AML-193 (cell line): ENCODE measurements at places on chromosomes 6 and 20.

GRCh38 chr6:3061501-3061941 is 6.8 kb upstream of the RIPK1 start:
- no peak for DNase-seq

GRCh38 chr20:52783769-52784168 is 188.4 kb upstream of the TSHZ2 start:
- peak; percentile 1 for DNase-seq

DNA sequence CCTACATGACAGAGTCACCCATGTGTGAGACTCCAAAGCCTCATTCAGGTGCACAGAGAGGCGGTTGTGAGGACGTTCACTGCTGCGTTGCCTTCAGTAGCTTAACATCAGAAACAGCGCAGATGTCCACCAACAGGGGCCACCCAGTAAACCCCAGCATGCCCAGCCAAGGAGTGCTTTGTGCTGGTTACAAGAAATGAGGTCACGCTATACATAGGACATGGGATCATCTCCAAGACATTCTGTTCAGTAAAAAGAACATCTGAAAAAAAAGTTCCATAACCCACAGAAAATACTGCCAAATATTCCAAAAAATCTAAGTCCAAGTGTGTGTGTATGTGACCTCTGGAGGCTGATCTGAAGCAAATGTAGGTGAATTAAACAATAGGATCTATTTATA is 16.0 kb downstream of the SLC52A3 start:
- DNase-seq = no peak

- no peak for DNase-seq
These were observed 34.3 kb upstream of the PRIM2 start for GRCh38 chr6:57283106-57283505.

GRCh38 chr6:27782748-27783147 is 129.4 kb downstream of the OR2B2 start:
- no peak for DNase-seq

GRCh38 chr6:34839666-34840352 is 47.9 kb downstream of the BLTP3A start:
- DNase-seq = no peak

GRCh38 chr20:1569415-1569881 is 11.9 kb upstream of the SIRPD start:
- DNase-seq = peak; percentile 90

GRCh38 chr20:19392344-19393130 is 180.1 kb downstream of the SLC24A3 start:
- no peak for DNase-seq

GRCh38 chr6:112027942-112028674 is 25.8 kb upstream of the CCN6 start:
- peak; percentile 48 for DNase-seq

- no peak for DNase-seq
These were observed 110.4 kb downstream of the PLCB4 start for GRCh38 chr20:9179193-9179802.

- DNase-seq = no peak
These were observed 21.1 kb downstream of the FOXC1 start for GRCh38 chr6:1630771-1631217.

DNA sequence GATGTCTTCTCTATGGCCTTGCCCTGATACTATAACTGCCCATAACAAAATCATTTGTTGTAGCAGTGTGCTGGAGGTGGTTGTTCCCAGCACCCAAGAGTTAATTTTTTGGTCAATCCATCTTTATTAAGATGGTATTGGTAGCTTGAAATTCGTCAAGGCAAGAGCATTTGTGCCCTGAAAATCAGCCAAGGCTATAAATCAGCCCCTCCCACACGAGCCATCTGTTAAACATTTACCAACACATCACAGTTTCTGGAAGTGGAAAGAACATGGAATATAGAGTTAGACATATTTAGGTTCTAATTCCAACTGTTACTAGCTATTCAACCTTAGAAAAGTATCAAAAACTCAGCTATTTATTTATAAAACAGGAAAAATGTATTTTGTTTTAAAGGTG is 888.4 kb upstream of the GJE1 start:
- no peak for DNase-seq

DNA sequence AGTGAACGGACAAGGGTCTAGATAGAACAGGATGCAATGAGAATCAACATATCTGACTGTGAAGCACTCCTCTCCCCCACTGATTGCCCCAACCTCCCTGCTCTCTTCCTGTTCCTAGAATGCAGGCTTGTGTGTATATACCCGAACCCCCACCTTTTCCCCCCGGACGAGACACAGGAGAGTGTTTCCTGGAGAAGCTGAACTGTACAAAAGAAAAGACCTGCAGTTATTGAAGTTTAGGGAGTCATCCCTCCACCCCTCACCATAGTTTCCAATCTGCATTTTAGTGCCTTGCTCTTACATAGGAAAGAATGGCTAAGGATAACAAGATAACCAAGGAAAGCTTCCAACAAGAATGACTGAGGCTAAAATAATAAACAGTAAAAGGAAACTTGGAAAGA is 55.5 kb upstream of the PDE10A start:
- no peak for DNase-seq

DNA sequence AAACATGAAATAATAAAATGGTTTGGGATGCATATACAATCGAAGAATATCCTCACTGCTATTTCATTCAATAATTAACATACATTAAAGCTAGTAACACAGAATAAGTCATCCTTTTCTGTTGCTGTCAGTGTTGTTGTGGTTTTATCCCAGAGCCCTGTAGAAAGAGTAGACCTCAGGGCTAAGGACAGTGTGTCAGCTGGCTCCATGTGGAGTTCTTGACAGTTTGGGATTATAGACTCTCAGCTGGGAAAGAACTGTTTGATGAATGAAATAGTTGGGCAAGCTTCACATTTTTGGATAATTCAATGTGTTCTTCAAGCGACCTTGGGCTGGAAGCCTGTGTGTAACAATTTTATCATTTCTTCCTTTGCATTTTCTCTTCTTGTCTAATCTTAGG is 10.1 kb downstream of the UTRN start:
- DNase-seq = no peak

DNA sequence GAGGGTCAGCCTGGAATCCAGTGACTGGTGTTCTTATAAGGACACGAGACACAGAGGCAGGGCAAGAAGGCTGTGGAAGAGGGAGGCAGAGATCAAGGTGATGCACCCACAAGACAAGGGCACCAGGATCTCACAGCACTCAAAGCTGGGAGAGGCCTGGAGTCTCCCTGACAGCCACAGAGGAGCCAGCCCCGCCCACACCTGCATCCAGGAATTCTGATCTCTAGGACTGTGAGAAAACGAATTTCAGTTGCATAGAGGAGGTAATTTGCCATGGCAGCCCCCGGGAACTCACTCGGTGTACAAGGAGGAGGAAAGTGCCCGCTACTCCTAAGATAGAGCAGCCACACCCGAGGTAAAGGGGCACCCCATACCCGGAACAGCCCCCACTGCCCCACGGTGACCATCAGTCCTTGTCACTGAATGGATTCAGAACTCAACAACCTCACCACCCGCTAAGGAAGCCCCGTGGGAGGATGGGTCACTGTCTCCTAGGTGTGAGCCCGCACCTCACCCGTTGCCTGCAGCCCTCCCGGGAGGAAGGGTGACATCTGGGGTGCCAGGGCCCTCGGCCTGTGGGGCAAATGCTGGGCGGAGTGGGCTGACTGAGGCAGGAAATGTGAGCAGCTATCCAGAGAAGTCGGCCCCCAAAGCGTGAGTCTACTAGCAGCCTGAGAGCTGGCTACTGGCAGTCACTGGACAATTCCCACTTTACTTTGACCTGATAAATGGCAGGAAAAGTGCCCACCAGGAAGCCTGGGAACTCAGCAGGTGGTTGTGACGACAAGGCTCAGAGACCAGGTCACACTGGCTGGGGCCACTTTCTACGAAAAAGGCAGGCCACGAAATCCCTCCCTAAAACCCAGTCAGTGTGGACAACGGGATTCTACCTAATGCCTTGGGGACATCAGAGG is 22.4 kb downstream of the DLL1 start:
- no peak for DNase-seq

GRCh38 chr20:51064137-51064536 is 41.2 kb upstream of the KCNG1 start:
- no peak for DNase-seq

DNA sequence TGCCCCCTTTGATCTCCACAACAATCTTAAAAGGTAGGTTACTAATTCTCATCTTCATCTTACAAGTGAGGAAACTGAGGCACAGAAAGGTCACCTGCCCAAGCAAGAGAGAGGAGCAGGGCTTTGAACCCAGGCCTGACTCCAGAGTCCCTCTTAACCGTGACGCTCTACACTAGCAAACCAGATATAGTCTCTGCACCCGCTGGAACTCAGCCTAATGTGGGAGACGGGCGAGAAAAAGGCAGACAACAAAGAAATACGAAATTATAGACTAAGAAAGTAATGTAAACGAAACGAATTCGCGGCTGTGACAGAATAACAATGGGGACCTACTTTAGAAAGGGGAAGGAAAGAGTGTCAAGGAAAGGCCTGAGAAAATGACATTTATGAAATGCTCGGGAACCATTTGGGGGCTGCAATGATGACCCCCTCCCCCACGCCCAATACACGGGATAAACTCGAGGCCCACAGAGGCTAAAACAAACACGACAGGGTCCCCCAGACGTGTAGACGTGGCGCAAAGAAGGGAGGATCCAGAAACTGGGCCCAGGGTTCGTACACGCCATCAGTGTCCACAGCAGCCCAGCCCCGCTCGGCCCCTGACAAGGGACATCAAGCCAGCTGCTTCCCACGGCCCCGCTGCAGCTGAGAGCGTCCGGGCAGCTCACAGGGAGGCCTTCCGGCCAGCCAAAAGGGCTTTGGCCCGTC is 637 bp downstream of the TRPC4AP start:
- DNase-seq = peak; percentile 26

DNA sequence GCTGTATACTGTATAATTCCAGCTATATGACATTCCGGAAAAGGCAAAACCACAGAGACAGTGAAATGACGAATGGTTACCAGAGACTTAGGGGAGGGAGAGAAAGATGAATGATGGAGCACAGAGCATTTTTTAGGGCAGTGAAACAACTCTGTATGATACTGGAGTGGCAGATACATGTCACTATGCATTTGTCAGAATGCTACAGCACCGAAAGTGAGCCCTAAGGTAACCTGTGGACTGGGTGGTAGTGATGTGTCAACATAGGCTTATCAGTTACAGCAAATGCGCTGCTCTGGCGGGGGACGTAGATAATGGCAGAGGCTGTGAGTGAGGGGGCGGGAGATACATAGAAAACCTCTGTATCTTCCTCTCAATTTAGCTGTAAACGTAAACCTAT is 201.3 kb upstream of the SSTR4 start:
- no peak for DNase-seq

DNA sequence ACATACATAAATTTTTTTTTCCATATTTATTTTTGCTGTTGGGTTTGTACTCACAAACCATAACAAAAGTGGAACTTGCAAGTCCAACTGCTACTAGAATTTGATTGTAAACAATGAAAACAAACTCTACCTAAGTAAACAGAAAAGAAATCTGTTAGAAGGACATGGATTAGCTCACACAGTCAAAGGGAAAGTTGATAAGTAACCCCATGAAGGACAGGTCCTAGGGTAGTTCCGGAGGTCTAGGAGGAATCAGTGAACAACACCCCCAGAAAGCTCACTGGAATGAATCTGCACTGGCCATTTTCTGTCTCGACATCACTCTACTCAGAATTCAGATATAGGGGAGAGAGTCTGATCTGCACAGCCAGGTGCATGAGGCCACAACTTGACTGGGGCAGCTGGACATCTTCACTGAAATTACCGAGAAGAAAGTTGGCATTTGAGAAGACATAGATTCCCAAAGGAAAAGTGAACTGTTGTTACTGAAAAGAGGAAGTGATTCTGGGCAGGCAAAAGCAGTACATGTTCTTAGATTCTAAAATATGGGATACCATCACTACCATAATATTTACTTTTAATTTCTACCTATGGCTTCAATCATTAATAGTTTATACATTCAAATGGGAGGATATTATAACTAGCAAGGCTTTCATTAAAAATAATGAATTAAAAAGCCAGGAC is 76.4 kb downstream of the HMGN3 start:
- no peak for DNase-seq

DNA sequence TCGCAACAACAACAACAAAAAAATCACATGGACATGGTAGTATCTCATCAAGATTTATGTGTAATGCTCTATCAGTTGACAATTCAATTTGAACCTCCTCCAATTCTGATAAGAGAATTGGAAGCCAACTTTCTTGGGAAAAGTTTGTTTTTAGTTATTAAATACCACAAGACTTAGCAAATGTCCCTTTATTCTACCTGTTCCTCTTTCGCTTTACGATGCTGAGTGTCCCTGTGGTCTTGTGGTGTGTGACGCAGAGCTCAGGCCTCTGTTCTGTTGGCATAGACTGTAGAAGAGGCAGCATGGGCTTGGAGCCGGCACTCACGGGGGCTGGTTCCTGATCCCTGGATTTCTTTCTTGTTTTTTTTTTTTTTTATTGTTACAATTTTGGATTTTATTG is 76.7 kb downstream of the PSMB1 start:
- DNase-seq = no peak

DNA sequence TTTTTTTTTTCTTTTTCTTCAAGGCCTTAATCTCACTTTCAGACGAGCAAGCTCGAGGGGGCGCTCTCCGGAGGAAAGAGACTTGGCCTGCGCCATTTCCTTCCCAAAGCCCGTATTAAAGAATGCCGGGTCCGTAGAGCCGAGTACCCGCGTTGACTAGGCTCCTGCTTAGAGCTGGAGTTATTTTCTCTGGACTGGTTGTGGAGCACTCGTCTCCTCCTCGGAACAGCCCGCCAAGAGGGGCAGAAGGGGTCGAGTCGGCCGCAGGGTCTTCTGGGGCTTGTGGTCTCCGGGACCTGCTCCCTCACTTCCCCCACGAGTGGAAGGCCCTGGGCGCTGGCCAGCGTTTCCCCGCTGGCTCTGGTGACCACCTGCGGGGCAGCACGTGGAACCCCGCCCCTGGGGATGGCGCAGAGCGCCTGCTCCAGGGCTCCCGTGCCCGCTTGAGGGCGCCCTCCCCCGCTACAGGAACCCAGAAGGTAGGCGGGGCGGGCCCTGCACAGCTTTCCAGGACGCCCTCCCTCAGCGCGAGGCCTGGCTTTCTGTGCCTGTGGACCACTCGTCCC is 2.7 kb upstream of the MEI4 start:
- DNase-seq = no peak

GRCh38 chr20:610130-611046 is at the start of gene TCF15:
Gene TCF15 (minus strand): TSS chr20:610309. CDS start chr20:610237, 72 bp downstream.
- no peak for DNase-seq
